CD4-positive, alpha-beta T cell treated with Interleukin-10 for 1 hour (primary cell): ENCODE measurements at places on chromosomes 3 and 15.

- no peak for DNase-seq
Measured at GRCh38 chr3:8954938-8955763, 8.1 kb downstream of the RAD18 start.

GRCh38 chr3:171875923-171876412 lies 32.8 kb downstream of the TMEM212 start:
- no peak for DNase-seq

DNA sequence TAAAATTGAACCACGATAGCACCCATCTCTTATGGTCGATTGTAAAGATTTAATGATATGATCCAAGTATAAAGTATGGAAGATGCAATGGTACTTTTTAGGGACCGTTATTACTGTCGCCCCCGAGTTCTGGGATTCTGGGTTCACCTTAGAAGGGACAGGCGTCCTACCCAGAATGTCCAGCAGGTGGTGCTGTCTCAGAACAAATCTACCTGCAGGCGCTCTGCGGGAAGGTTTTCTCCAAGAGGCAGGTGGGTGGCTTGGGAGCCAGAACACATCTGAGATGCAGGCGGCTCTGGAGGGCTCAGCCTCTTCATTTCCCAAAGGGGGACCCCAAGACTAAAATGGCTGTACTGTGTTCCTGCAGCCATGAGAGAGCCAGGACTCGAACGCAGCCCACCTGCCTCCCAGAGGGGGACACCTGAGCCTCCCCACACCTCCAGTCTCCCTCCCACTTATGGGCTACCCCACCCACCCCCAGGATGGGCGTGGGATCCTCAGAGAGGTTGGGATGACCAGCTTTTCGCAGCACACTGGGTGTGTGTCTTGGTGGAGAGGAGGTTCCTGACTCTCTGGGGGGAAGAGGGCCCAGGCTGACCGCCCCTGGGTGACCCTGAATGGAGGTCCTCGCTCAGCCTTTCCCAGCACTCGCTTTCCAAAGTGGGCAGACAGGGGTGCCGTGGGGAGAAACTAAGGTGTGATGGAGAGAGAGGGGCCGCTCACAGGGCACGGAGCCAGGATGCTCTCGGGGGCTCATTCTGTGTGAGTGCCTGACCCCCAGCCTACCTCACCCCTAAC lies 28.1 kb upstream of the CORO2B start:
- peak; percentile 63 for DNase-seq

GRCh38 chr15:39296955-39297354 lies 283.9 kb upstream of the THBS1 start:
- DNase-seq, result no peak

- no peak for DNase-seq
Measured at GRCh38 chr3:6512172-6512800, 348.6 kb upstream of the GRM7 start.

DNA sequence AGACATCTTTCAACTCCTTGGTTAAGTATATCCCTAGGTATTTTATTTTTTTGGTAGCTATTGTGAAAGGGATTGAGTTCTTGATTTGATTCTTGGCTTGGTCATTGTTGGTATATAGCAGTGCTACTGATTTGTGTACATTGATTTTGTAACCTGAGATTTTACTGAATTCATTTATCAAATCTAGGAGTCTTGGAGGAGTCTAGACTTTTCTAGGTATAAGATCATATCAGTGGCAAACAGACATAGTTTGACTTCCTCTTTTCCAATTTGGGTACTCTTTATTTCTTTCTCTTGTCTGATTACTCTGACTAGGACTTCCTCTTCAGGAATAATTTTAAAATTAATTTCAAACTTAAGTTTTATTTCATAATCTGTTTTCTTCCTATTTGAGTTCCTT lies 125.2 kb downstream of the OCA2 start:
- DNase-seq, result no peak

- no peak for DNase-seq
Measured at GRCh38 chr15:45262906-45263461, 10.9 kb downstream of the SLC28A2 start.

- no peak for DNase-seq
Measured at GRCh38 chr3:95172164-95172943, 1109.5 kb downstream of the NSUN3 start.

DNA sequence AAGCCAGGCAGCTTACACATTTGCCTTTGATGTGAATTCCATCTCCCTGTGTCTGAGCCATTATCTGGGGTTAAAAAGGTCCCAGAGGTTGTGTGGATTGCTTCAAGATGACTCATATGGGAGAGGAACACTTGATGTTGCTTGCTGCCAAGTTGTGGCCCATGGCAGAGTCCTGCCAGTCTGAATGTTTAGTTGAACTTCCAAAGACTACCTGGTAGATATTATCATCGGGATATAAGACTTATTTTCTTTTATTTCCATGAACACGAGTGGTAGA lies 85.6 kb downstream of the TJP1 start:
- no peak for DNase-seq

DNA sequence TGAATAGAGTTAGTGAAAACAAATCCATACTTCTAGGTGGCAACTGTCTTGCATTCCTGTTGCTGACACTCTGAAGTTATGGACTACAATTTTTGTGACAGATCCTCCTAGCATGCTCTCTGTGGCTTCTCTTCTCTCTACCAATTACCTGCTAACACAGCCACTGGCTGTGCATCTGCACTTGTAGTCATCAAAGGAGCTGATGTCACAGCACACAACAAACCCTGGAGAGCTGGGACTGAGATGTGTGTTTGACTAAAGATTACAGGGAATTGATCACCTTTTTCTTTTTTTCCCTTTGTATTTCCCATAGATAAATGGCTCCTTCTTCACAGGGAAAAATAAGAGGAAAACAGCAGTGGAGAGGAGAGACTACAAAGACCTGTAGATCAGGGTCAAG lies 278.4 kb upstream of the CCDC54 start:
- no peak for DNase-seq

DNA sequence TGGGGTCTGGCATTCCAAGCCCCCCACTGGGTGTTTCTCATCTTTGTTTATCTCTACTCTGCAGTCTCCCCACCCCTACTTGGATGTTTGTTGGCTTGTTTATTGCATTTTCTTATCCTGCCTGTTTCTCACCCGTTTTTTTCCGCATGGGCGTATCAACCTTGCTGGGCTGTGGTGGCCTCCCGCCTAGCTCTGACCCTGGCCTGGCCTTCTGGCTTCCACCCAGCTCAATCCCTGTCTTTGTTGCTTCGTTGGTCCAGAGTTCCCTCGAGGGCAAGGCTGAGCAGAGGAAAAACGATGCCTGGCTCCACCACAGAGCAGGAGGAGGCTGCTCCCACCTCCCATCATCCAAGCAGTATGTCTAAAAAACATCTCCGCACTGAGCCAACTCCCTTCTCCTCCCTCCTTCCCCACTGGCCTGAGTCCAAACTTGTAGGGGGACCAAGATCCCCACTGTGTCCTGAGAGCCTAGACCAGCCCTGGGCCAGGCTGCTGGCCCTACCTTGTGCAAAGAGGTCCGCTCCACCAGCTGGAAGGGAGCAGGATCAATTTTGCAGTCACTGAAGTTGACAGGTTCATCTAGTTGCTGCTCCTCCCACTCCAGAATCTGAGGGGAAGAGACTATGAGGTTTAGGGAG lies 9.8 kb downstream of the CLCN2 start:
- no peak for DNase-seq

- no peak for DNase-seq
Measured at GRCh38 chr3:39186692-39187151, 5.7 kb downstream of the XIRP1 start.

GRCh38 chr3:29381595-29381994 lies 100.7 kb downstream of the RBMS3 start:
- no peak for DNase-seq

GRCh38 chr3:186209810-186210752 lies 101.2 kb upstream of the ETV5 start:
- DNase-seq, result no peak

DNA sequence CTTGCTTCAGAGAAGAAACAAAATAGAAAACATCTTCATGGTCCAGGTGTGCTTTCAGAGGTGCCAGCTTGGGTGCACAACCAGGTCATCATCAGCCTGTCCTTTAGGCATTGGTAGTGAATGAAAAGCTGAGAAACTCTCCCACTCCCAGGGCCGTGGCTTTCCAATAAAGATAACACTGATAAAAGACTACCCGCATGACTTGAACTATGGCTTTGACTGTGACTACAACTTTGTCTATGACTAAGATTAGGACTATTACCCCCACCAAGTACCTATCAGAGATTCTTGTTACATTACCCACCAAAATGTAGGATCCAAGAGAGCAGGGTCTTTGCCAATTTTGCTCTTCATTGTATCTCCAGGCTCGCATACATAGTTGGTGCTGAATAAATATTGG lies 115.2 kb downstream of the EDEM1 start:
- DNase-seq, result no peak

DNA sequence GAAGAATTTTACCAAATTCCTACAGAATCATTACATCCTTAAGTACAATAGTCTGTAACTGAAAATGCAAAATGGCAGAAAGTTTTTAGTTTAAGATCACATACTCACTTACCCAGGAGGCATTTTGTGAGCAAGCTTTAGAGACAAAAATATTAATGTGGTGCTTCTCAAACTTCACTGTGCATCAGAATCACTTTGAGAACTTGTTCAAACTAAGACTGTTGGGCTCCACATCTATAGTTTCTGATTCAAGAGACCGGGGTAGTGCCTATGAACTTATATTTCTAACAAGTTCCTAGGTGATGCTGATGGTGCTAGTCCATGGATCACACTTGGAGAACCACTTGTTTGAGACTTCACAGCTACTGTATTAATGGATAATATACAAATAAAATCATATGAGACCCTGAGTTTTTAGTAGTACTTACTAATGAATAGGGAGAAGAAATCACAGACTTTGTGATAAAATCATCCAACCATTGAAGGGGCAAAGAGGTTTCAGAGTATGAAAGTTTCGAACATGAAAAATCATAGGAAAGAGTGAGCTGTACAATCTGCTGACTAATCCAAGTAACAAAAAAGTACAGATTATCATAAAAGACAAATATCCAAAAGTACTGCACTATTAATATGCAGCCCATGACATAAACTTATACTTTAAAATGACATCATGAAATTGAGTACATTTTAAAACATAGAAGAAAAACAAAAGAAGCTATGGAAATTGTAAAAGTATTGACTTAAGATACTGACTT lies 110.3 kb downstream of the ADAM10 start:
- no peak for DNase-seq

- no peak for DNase-seq
Measured at GRCh38 chr3:51992017-51992682, 3.5 kb downstream of the RPL29 start.

DNA sequence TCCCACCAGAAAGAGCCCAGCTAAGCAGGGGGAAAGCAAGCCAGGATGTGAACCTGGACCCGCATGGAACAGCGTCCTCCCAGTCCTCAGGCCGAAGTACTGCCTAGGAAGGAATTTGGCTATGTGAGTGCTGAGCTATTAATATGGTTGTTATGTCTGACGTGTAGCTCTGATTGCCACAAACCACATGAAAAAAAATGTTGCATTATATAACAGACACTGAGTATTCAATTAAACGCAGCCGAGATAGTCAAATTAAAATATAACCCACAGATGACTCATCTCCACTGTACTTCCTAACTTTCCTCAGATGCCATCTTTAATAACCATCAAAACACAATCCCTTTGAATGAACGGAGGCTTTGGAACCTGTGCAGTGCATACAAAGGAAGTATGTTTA lies 111.1 kb downstream of the GABRB3 start:
- DNase-seq, result no peak

DNA sequence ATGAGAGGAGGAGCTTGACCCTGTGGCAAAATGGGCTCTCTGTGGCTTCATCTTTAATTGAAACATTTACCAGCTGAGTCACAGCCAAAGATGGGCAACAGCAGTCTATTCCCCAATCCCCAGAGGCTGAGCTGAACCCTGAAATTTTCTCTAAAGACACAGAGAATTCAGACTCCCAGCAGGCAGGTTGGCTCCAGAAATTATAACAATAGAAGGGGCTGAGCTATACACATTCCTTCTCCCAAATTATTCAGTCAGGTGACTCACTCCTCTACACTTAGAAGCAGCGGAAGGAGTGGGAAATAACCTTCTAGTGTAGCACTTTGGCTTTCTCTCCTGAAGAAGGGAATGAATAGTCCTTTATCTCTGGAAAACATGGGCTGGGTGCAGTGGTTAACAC lies 264.3 kb upstream of the ARHGEF26 start:
- no peak for DNase-seq

DNA sequence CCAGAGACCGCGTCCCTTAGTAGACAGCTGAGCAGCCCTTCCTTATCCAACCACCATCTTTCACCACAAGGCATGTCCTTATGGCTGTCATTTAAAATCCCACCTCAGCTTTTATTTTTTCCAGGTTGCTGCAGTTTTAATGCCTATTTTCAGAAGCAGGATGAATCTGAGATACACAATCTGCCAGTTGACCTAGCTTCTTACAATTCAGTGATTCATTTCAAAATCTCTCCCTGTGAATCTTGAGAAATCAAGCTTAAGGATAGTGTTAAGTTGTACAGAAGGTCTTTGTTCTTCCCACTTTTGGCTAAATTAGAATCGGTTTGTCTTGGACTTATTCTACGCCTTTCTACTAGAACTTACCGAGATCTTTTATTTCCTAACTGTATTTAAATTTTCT lies 522.3 kb upstream of the CFAP20DC start:
- DNase-seq, result no peak

GRCh38 chr3:110955301-110955880 lies 116.2 kb upstream of the NECTIN3 start:
- DNase-seq, result no peak

GRCh38 chr3:9980251-9980650 lies 6.4 kb downstream of the EMC3 start:
- DNase-seq, result no peak

GRCh38 chr3:23824699-23825444 lies 19.1 kb downstream of the UBE2E1 start:
- DNase-seq, result no peak

- DNase-seq, result no peak
Measured at GRCh38 chr15:70615435-70616310, 147.7 kb downstream of the UACA start.

DNA sequence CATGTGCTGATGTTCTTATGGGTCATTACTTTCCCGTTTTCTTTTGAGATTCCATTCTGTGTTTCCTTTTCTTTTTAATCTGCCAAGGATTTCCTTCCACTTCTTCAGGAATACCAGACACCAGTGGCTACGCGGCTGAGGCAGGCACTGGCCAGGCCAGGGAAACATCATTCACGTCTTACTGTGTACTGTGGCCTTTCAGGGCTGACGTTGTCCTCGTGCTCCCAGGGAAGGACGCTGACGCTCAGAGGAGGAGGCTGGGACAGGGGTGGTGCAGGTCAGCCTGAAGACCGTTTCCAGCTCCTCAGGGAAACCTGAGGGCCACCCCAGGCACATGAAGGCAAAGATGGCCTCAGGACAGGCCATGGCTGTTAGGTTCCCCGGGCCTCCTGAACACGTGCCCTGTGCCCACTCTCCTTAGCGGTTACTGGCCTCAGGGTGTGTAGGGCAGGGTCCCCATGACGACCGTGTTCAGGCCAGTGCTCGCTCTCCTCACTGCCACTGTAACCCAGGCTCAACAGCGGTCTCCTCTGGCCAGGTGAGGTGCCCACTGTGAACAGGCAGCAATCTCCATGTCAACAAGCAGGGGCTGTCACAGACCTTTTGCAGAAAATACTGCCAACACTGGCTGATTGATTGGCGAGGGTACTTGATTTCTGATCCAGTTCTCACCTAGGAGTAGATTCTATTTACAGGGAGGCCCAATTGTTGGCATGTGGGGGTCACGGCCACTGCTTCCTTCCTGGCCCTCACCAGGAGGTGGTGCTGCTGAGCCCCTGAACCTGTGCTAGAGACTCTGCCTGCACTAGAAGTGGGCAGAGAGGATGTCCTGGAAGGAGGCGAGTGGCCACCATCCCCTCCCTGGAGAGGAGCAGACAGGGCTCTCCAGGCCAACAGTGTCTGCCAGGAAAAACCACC lies 169.5 kb downstream of the ATP10A start:
- DNase-seq, result peak; percentile 24

- peak; percentile 53 for DNase-seq
Measured at GRCh38 chr15:90062023-90062442, 40.2 kb downstream of the IDH2 start.
